ENCODE measurements at places on chromosomes 6 and 20.

GRCh38 chr6:4858194-4859015 is 82.2 kb downstream of the CDYL start:
- DNase-seq = no peak

DNA sequence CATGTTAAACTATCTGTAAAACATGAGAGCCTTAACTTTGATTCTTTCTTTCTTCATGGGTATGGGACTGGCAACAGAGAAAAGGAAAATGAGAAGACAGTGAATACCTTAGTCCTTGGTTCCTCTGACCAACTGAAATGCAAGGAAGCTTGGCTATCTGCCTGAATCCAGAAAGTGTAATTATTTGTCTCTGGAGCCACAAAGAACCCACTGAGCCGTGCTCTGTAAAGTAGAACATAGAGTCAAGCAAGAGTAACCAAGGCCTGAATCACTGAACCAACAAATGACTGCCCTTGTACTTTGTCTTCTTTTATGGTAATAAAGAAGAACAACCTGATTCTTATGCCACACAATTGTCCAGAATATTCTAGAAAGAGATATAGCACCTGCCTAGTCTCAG is 27.6 kb downstream of the PKHD1 start:
- no peak for DNase-seq

DNA sequence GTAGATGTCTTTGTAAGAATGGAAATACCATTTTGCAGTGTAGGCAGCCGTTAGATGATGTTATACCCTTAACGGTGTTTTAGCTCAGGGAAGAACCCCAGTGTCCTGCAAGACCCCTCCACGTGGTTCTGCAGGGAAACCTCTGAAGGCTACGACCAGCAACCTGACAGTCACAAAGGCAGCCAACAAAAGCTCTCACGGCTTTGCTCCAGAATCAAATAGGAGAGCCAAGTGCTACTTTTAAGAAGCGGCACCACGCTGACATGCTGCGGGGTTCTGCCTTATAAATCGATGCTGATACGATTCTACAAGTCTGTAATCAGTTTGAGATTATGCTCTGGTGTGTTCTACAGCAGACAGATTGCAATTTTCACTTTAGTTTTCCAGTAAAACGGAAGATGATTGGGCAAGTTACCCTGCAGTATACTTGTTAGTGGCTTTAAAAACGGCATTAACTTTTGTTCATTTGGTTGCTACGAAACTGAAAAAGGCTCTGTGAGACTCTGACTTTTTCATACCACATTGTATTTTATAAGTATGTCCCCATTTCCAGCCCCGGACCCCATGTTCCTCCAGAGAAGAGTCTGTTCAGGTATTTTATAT is 312.9 kb downstream of the SAMD5 start:
- no peak for DNase-seq

GRCh38 chr6:54920628-54921027 is 74.1 kb downstream of the FAM83B start:
- no peak for DNase-seq

GRCh38 chr6:42042108-42042507 is 8.2 kb upstream of the TAF8 start:
- DNase-seq = no peak

- no peak for DNase-seq
Observed at GRCh38 chr6:124607119-124607627, 355.1 kb upstream of the RNF217 start.

- no peak for DNase-seq
Observed at GRCh38 chr6:52249078-52249477, 4.8 kb upstream of the IL17F start.

DNA sequence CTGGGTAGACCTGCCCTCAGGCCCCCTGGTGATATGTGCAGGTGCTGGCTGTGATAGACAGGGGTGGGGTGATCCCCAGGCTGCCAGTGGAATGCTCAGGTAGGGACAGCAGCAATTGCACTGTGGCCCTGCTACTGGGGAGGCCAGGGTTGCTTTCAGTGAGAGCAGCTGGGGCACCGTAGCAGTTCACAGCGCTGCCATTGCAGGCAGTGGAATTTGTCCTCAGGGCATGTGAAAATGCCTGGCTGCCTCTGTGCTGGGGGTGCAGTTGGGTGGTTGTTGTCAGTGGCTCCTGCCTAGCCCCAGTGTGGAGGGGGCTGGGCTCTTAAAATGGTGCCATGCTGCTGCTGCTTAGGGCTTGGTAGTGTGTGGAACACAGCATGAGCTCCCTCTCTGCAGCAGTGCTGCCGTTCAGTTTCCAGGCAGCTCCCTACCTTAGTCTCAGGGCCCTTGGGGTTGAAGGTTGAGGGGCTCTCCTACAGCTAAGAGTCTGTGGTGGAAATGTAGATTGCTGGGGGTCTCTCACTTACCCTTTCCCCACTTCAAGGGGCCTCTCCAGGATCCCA is 23.6 kb downstream of the GJA10 start:
- no peak for DNase-seq

- DNase-seq = no peak
Observed at GRCh38 chr6:157134402-157135047, 188.8 kb downstream of the TMEM242 start.

GRCh38 chr6:146593986-146594385 is 4.8 kb upstream of the ADGB start:
- no peak for DNase-seq

GRCh38 chr6:160104821-160105517 is 16.6 kb upstream of the SLC22A1 start:
- no peak for DNase-seq

DNA sequence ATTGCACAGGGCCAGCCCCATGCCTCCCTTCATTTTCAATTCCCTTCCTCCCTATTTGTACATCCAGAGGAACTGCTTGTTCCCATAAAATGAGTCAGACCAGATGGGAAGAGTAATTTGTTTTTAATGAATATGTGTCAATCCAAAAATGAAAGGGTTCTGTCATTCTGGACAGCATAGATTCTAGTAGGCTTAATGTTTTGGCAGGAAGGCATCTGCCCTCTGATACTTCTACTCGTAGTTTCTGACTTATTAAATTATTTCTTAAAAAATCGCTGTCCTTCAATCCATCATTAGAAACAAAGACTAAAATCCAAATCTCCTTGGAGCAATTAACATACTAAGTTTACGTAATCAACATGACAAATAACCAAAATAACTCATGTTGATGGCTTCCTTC is 665.5 kb downstream of the TENT5A start:
- DNase-seq = no peak

DNA sequence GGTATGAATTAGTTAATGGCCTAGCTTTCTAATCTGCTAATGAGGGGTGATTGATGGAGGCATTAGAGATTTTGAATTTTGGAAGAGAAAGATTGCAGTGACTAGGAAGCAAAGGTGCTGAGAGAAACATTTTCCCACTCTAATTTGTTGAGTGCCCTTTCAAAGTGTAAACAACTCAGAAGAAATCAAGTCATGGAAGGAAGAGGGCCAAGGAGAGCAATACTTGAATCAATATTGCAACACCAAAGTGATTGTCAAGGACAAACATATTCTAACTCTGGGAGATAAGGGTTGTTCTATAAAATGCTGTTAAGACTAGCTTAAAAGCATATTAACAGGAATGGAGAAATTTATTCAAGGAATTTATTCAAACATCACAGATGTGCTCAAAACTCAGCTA is 182.7 kb upstream of the FERMT1 start:
- no peak for DNase-seq

DNA sequence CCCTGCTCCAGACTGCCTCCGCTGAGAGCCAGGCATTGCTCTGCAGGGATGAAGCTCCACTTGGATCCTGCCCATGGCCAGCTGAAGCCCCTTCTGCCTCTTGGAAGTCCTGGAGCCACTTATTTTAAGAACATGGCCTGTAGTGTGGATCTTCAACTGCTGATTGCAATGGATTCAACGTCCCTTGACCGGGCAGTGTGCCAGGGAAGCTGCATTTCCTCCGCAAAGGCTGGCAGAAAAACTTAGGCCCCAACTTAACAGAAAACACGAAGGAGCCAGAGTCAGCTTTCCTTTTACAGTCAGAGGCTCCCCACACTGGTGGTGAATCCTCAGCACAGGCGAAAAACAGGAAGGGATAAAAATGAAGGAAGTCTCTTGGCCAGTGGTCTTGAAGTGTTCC is 26.3 kb upstream of the FOXQ1 start:
- DNase-seq = no peak

Data from frontal cortex (tissue), 4 donors.